ENCODE measurements at places on chromosomes 12 and 14.
A peak's percentile ranks its signal among the peaks of the same experiment; 100 is the strongest.

GRCh38 chr14:56331592-56332216, 213.5 kb downstream of the PELI2 start:
- DNase-seq, result no peak

DNA sequence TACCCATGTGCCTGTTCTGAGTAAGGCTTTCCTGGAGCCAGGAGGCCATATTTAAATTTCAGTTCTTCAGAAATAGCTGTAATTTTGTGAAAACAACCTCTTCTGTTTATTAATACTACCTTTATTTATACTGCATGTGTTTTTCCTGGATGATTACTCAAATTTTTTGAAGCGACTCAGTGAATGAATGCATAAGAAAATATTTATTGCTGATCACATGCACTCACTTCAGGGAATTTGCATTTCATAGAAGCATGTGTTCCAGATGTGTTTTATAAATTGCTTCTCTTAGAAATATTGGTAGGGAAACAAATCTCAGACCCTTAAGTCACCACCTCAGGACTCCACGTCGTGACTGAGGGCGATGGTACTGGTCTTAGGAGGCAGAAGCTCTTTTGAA, 21.8 kb upstream of the DCN start:
- DNase-seq, result no peak

- DNase-seq, result peak; percentile 65
These were observed 1025.7 kb upstream of the TMEM132C start for GRCh38 chr12:127241072-127241817.

DNA sequence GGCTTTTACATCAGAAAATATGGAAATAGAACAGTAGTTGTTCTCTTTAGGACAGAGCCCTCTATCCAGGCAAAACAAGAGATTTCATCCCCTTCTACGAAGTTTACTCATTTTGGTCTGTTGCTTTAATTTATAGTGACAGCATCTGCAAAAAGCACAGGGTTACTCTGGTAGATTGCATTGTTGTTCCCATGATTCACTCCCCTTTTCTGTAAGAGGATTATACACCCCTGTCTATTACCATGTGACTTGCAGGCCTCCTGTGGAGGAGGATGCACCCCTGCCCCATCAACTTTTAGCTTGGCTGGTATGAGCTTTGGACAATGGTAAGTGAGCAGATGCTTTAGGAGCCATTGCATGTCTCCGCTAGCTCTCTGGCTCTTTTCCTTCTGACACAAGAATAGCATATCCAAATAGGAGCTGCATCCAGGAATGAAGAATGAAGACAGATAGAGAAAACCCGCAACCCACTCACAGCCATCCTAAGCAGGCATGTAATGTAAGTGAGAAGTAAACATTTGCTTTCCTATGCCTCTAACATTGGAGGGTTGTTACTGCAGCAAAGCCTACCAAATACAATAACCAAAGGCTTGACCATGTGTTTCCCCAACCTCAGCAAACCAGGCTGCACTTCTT, 304.2 kb downstream of the AKAP6 start:
- no peak for DNase-seq

DNA sequence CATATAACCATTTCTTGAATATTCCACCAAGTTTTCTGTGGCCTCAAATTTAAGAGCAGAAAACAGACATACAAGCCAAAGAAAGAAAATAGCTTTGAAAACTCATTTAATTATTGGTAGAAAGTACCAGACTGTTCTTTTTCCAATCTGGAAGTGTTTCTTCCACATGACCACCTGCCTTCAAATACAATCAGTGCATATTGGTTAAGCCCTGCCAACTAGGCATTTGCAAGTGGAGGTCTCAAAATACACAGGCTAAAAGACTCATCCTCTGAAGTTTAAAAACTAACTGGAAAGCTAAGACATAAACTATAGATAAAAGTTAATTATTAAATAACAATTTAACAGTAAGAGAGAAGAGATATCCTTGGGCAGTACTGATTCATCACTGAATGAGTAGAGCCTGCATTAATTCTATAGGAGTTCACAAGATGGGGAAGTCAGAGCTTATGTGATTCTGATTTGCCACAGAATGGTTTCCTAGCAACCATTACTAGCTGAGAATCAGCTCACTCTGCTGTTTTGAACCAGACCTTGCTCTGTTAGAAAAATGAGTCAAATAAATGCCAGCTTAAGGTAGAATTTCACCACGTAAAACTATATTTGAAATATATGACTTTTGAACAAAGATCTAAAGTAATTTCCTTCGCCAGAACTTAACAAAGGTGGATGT, 433.8 kb downstream of the FUT8 start:
- DNase-seq, result no peak

- no peak for DNase-seq
These were observed 371.1 kb downstream of the DPF3 start for GRCh38 chr14:72522847-72523246.

DNA sequence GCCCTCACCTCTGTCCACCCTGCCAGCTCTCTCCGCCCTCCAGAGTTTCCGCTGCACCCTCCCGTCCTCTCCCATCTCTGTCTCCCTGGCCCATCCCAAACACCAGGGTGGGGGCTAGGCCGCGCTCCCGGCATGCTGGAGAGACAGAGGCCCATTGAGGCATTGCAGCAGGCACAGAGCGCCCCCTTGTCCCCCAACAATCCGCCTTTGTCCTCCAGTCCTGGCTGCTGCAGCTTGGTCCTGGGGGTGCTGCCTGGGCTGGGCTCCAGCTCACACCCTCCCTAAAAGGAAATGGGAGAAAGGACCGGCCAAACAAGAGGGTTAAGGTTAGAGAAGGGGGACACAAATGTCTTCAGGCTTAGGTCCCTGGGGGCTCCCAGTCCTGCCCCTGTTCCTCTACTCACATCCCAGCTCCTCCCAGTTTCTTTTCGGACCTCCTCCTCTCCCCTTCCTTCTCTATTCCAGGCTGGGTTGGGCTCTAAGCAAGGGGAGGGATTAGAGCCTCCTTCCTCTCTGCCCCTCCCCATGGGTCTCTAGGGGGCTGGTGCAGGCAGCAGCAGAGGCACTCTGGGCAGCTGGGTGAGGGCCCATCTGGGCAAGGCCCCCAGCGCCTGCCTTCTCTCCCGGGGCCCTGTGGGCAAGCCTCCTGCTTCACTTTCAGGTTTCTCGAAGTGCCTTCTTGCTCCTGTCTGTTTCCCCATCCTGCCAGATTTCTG, at the start of gene CMTM5:
TSS of gene CMTM5 (plus strand) at position 565 of the 716 bp plus-strand sequence. CDS start 206 bp downstream, outside the sequence.
- DNase-seq, result peak; percentile 62

DNA sequence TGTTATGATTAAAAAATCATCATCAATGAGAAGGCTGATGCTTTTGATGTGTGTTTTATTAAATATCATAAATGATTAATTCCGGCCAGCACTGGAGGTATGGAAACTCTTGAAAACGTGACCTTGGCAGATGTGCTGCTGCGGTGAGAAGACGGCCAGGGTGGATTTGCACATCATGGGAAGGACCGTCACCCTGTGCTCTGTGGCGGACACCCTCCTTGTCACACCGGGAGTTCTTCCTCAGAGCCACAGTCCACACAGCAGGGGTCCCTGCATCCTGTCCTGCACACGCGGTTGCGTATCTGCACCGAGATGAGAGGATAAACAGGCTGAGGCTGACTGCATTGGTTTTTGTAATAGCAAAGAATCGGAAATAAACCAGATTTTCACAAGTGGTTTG, 33.5 kb downstream of the FZD10 start:
- DNase-seq, result no peak

DNA sequence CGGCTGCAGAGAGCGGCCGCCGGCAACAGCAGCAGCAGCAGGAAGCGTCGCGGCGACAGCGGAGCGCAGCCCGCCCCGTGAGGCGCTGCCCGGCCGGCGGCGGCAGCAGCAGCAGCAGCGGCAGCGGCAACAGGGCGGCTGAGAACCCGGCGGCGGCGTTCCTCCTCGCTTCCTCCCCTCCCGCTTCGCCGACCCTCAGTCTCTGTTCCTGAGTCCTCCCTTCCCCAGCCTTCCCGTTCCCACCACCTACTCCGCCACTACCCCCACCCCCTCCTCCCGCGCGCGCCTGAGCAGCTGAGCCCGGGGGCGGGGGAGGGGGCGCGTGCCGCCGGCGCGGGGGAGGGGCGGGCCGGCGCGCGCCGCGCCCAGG, 310 bp downstream of the BICDL1 start:
- DNase-seq, result no peak

DNA sequence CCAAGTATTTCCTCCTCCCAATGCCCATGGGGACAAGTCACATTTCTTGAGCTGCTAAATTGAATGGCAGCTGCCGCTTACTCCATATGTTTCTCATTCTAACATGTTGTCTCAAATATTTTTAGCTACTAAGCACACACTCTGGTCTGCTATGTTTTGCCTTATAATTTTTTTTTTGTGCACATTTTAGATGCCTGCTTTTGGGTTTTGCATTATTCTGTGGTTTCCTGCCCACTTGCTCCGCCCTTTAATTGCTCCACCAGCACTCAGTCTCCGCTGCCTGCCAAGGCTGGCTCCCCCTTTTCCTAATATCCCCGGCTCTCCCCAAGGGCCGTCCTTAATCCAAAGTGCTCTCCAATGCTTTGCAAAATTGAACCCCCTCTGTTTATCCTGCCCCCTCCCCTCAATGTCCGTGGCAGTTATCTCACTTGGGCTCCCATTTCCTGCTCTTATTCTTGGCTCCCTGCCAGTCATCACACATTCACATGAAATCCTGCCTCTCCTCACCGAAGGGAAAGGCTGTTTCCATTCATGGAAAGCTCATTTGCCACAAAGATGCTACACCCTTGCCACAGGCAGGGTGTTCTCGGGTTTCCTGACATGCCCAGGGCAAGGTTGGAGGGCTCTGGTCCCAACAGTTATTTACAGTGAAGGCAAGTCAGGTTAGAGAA, 79.4 kb downstream of the C12orf75 start:
- peak; percentile 48 for DNase-seq

DNA sequence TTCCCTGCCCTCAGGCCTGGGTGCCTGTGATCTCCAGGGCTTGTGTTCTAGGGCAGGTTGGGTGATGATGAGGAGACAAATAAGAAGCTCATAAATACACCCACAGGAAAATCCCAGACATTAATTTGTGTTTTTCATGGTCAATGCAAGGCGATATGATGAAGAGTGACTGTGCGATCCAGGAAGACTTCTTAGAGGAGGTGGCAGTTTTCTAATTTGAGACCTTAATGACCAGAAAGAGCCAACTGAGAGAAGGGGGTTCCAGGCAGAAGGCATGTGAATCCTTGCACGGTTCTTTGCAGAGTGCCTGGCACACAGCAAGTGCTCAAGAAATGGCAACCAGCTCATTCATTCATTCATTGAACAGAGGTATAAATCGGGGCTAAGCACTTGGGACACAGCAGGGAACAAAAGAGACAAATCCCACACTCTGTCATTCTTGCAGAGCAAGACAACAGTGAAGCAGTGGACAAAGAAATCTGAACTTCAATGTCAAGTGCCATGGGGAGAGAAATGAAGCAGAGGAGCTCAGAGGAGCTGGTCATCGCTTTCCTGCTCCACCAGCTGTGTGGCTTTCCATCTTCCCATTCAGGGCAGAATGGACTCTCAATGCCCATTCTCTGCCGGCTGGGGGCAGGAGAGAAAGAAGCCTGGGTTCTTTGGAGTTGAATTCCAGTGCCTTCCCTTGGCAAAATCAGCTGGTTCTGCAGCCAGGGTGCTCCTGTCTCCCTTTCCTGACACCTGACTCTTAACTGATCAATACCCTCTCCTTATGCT, 128.3 kb downstream of the AACS start:
- no peak for DNase-seq
